ENCODE measurements at places on chromosomes 7 and 10.

GRCh38 chr10:102118867-102119266 lies 1.3 kb downstream of the LDB1 start:
- DNase-seq, result peak; percentile 35

- DNase-seq, result no peak
These were observed 8.9 kb upstream of the GBX1 start for GRCh38 chr7:151176401-151176800.

GRCh38 chr7:46009211-46009610 lies 88.1 kb upstream of the IGFBP3 start:
- DNase-seq, result no peak

DNA sequence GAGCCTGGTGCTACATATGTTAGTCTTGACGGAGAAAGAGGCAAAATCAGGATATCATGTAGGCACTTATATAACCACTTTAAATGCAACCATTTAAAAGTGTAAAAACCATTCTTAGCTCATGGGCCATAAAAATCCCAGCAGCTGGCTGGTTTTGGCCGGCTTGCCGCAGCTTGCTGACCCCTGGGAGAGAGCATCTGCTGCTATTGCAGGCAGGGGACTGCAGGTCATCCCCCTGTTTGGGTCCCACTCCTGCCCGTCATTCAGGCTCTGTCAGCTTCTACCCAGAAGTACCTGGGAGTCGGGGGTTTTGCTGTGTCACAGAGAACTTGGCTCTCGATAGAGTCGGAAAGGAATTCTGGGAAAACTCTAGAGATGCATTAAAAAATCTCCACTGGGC lies 187.4 kb downstream of the CUX1 start:
- DNase-seq, result no peak

GRCh38 chr10:103555325-103555649 lies 61.8 kb downstream of the NEURL1 start:
- DNase-seq, result no peak

GRCh38 chr10:119517235-119518141 lies 25.0 kb downstream of the RGS10 start:
- DNase-seq, result peak; percentile 72

- DNase-seq, result no peak
These were observed 150.9 kb upstream of the SVIL start for GRCh38 chr10:29785701-29786100.

GRCh38 chr10:95850791-95851190 lies 57.0 kb upstream of the CC2D2B start:
- no peak for DNase-seq

DNA sequence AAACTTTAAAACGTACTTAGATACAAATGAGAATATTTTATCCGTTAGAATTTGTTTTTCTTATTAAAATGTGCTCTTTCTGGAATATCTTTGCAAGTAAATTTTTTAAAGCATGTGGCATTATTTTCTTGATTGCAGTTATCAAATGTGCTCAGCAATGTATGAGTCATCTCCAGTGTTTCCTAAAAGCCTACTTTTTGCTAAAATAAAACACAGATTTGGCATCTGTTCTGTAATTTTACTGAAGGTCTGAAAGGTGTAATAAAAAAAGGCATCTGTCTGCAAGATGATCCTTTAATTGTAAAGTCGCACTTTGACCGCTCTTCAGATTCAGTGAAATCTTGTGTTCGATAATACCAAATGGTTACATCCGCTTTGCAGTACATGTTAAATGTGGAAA lies 3.4 kb downstream of the GNAT3 start:
- peak; percentile 20 for DNase-seq

- DNase-seq, result no peak
These were observed 288.3 kb downstream of the CAMK1D start for GRCh38 chr10:12637649-12638048.

DNA sequence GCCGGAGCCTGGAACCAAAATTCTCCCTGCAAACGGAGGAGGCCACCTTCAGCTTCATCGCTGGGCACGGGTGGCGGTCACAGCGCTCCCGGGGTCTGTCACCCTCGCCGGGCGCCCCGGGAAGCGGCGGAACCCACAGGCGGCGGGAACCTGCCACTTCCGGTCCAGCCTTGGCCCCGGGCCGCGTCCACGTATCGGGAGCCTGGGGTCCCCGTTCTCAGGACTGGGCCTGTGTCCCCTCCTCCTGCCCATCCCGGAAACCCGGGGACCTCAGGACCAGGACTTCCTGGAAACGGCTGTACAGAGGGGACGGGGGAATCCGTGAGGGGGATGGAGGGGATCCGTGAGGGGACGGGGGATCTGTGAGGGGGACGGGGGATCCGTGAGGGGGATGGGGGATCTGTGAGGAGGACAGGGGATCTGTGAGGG lies 25.4 kb downstream of the PDGFA start:
- no peak for DNase-seq

- DNase-seq, result no peak
These were observed 412.0 kb downstream of the CNTNAP2 start for GRCh38 chr7:146528581-146528980.

DNA sequence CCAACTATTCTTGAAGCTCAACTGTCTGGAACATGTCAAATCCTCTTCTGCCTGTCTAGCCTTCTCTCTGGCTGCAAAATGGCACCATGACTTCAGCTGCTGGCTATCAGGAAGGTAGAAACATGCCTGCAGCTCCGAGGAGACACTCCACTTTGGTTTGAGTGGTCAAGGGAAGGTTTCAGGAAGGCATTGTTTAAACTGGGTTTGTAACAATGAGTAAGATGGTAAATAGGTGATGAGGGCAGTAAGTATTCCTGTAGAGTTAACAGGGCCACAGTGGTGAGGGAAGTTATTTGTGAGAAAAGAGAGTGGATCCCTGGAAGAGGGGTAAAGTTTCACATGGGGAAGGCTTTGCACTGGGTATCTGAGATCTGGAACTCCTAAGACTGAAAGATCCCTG lies 231.5 kb downstream of the ABCA13 start:
- DNase-seq, result no peak

DNA sequence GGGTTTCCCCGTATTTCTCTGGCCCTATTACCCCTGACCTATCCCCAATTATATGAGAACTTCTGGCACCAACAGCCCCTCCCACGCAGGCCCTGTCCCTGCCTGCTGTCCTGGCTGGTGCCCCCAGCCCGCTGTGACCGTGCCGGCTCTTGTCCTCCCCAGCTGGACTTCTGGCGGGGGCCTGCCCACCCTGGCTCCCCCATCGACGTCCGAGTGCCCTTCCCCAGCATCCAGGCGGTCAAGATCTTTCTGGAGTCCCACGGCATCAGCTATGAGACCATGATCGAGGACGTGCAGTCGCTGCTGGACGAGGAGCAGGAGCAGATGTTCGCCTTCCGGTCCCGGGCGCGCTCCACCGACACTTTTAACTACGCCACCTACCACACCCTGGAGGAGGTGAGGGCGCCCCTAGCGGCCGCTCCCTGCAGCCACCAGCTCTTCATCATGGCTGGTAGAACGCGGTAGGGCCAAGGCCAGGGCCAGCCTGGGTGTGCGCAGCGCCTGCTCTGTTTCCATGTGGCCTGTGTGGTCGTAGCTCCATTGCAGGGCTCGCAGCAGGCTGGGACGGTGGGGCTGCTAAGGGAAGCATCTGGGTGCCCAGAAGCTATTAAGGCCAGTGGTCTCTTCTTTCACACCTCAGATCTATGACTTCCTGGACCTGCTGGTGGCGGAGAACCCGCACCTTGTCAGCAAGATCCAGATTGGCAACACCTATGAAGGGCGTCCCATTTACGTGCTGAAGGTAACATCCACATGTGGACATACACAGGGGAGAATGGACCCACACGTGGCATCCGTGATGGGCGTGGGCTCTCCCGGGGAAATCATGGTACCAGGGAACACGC lies 1.4 kb downstream of the CPA1 start:
- DNase-seq, result no peak

DNA sequence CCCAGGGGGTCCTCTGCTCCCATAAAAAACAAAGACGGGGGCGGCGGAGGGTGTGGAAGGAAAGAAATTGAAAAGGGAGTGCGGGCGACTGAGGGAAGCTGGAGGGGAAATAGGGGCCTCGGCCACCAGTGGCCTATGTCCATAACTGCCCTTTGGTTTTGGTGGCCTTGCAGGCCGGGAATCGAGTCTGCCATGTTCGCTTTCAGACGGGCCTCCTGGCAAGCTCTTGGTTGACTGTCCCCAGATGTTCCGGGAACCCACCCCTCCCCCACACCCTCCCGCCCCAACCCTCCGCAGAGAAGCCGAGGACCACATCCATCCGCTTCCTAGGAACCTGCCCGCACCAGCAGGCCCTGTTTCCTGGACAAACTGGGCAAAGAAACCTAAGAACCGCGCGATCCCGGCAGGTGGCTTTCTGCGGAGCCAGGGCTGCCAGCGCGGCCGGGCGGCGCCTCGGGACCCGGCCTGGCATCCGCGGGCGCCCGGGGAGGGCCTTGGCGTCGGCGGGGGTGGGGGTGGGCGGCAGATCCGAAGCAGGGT lies 20.0 kb upstream of the GATA3 start:
- no peak for DNase-seq

DNA sequence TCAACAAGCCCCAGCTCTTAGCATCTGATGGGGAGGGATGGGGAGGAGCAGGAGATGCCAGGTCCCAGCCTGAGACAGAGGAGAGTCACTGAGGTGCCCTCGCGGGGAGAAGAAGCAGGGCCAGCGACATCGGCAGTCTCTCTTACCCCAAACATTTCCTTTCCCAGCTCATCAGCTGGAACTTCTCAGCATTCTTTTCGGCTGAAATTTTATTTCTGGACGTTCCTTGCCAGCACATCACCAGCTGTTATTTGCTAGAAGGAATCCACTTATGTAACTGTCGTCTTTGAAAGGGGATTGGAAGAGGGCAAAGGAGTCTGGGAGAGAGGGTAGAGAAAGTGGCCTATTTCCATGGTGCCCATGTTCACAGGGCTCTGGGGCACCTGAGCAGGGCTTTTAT lies 101.0 kb upstream of the SHH start:
- DNase-seq, result no peak
